ENCODE measurements at places on chromosomes 2 and 18. TPM values are rescaled to one million over a fixed set of nuclear protein-coding genes. Genes with fewer than 3 reads are reported as not detected.

GRCh38 chr2:161824226-161824625 is 200.0 kb downstream of the SLC4A10 start:
- H3K36me3 ChIP-seq: no peaks in the 10 kb centered on the region
- no peak overlapping the region for H3K4me3 ChIP-seq
- no peak overlapping the region for H3K27ac ChIP-seq
- no peaks in the 10 kb centered on the region for H3K4me1 ChIP-seq
- DNase-seq: no peak

- H3K27ac ChIP-seq: no peak overlapping the region
- H3K4me1 ChIP-seq: no peaks in the 10 kb centered on the region
- no peak for DNase-seq
Measured at GRCh38 chr2:179849719-179850118, 11.7 kb downstream of the ZNF385B start.

DNA sequence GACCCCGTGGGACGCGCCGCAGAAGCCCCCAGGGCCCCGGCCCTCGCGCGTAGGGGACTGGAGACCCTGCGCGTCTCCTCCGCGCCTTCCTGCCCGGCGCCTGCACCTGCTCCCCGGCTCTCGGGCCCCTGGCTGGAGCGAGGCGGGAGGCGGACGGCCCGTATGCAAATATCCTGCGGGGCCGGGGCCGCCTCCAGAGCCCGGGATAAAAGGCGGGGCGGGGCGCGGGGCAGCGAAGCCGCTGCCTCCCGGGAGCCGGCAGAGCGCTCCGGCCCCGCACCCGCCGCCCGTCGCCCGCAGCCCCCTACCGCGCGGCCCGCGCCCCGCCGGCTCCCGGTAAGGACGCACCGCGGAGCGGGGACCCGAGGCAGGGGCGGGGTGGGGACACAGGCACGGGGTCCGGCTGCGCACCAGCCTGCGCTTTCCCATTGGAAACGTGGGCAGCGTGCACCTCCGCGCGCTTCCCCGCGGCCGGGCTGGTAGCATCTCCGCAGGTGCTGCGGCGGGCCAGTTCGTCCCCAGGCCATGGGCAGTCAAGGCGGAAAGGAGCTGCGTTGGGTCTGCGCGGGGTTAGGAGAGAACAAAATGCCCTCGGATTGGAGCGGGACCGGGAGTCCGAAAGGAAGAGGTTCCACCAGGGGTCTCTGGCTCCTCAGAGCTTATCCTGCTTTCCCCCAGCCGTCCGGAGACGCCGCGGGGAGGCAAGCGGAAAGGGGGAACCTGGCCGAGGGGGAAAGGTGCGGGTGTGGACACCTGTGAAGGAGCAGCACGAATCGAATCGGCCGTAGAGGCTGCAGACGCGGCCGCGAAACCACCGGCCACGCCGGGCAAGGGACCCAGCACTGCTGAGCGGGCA is at the start of gene ATP6V1C2:
TSS of gene ATP6V1C2 (plus strand) at position 235 of the 856 bp plus-strand sequence. CDS start 1,220 bp downstream, outside the sequence.
- H3K27me3 ChIP-seq: peaks cover 100% of the 10 kb centered on the region
- no peaks in the 10 kb centered on the region for H3K36me3 ChIP-seq
- no peaks in the 10 kb centered on the region for H3K4me1 ChIP-seq
- no peak within 1 kb of the TSS for H3K27ac ChIP-seq

- no peaks in the 10 kb centered on the region for H3K27me3 ChIP-seq
- no peak overlapping the region for H3K27ac ChIP-seq
- DNase-seq: peak; percentile 75
- H3K36me3 ChIP-seq: no peaks in the 10 kb centered on the region
- H3K4me3 ChIP-seq: no peak overlapping the region
Measured at GRCh38 chr2:230691005-230691647, 21.5 kb upstream of the CAB39 start.

DNA sequence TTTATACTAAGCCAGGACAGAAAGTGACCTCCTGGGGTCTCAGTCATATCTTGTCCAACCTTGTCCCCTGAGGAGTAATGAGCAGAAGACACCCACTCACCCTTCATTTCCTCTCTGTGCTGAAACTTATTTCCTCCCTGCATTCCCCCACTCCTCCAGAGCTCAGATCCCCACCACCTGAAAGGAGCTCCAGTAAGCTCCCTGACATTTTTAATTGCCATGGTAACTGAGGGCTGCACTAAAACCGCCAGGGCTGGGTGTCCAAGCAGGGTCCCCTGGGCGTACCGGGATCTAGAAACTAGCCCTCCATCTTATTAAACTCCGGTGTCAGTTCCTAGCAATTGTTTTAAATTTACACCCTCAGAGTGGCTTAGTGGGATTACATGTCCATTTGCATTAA is 393.3 kb upstream of the HNRNPA3 start:
- no peaks in the 10 kb centered on the region for H3K36me3 ChIP-seq
- peaks cover 10% of the 10 kb centered on the region for H3K4me1 ChIP-seq
- H3K27me3 ChIP-seq: no peaks in the 10 kb centered on the region
- no peak overlapping the region for H3K4me3 ChIP-seq

COLEC11 gene
- total RNA-seq: 0.96 TPM
